ENCODE measurements at places on chromosomes 12 and 14. TPM values are rescaled to one million over a fixed set of nuclear protein-coding genes. Genes with fewer than 3 reads are reported as not detected.

DNA sequence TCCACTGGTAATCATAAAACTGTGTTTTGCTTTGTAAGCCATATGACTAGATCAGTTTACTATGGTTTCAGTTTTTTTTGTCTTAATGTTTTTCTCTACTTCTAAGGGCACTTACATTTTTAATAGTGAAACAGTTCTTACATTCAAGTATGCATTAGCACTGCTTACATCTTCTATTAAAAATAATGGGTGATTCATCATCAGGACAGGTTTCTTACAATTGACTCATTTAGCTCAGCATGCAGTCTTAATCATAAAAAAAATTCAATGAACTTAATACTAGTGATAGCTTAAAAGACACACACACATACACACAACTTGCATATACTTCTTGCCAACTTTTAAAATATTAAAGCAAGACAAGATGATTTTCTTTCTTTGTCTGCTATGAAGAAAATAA lies 845.7 kb upstream of the USP15 start:
- no peaks in the 10 kb centered on the region for H3K27me3 ChIP-seq
- no peaks in the 10 kb centered on the region for H3K4me1 ChIP-seq
- no peak for DNase-seq
- no peak overlapping the region for H3K27ac ChIP-seq

GRCh38 chr14:32472512-32473463 lies 143.7 kb downstream of the AKAP6 start:
- H3K27me3 ChIP-seq, result peaks cover 7% of the 10 kb centered on the region
- no peak for DNase-seq
- peaks cover 4% of the 10 kb centered on the region for H3K4me1 ChIP-seq
- H3K4me3 ChIP-seq, result no peak overlapping the region
- no peak overlapping the region for H3K27ac ChIP-seq
- no peaks in the 10 kb centered on the region for H3K36me3 ChIP-seq

- H3K27ac ChIP-seq, result no peak overlapping the region
- no peaks in the 10 kb centered on the region for H3K4me1 ChIP-seq
- no peak overlapping the region for H3K4me3 ChIP-seq
These were observed 74.1 kb downstream of the PLXNC1 start for GRCh38 chr12:94222351-94223084.

GRCh38 chr12:84986586-84986985 lies 49.5 kb downstream of the TSPAN19 start:
- H3K4me1 ChIP-seq, result no peaks in the 10 kb centered on the region
- DNase-seq, result no peak
- no peaks in the 10 kb centered on the region for H3K27me3 ChIP-seq
- H3K27ac ChIP-seq, result no peak overlapping the region
- H3K36me3 ChIP-seq, result no peaks in the 10 kb centered on the region

- no peak overlapping the region for H3K4me3 ChIP-seq
- H3K36me3 ChIP-seq, result no peaks in the 10 kb centered on the region
- no peaks in the 10 kb centered on the region for H3K4me1 ChIP-seq
These were observed 17.7 kb downstream of the RFLNA start for GRCh38 chr12:124312601-124313000.

DNA sequence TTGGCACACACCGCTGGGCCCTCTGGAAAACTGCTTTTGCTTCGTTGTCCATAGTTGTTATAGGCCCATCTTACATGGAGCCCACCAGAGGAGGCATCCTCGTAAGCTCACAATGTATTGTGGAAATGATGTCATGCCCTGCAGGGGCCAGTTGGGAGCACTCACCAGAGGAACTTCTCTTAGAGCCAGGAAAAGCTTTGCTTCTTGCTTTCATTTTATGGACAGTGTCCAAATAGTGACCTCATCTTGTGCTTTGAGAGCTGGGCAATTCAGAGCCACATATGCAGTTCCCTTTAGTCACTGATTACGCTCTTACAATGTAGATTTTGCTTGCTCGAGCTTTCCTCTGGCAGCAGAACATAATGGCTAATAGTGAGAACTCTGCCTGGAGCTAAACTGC lies 275.6 kb downstream of the AACS start:
- no peak for DNase-seq
- H3K27ac ChIP-seq, result no peak overlapping the region
- H3K4me3 ChIP-seq, result no peak overlapping the region
- H3K4me1 ChIP-seq, result no peaks in the 10 kb centered on the region

DNA sequence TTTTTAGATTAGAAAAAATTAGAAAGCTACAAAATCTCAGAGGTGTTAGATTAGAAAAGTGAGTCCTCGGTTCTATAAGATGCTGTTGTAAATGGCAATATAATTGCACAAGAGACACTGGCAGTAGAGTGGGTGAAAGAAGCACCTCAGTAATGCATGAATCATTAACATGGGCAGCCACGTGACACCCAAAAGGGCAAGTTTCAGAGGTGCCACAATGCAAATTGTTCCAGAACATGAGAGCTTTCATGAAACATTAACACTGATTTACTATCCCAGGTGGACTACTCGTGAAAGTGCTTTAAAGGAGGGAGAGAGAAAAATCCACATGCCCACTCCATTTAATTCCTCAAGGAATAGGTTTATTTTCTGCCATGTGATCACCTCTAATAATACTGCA lies 108.4 kb downstream of the PTPRR start:
- no peak overlapping the region for H3K4me3 ChIP-seq
- DNase-seq, result no peak
- no peaks in the 10 kb centered on the region for H3K4me1 ChIP-seq
- no peak overlapping the region for H3K27ac ChIP-seq

DNA sequence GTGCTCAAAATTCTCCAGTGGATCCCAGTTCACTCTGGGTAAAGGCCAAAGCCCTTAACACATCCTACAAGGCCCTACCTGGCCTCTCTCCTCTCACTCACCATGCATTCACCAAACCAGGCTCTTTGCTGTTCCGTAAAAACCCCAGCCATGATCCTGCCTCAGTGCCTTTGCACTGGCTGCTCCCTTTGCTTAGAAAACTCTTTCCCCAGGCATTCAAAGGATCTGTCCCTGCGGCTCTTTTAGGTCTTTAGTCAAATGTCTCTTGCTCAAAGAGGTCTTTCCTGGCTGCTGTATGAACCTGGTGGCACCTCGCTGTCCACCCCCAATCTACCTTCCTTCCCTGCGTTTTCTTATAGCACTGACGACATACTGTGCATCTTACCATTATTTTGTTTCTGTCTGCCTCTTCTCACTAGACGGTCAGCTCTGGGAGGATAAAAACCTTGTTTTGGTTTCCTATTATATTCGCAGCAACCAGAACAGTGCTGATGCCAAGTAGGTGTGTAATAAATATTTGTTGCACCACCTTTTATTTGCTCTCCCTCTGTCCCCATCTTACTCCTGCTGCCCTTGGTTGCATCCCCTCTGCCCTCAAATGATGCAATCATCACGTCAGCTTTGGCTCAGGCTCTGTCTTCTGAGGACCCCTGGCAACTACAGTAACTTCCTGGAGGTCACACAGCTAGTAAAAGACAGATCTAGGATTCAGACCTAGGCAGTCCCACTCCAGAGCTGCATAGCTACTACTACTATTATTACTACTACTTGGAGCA lies 23.8 kb upstream of the DICER1 start:
- no peak overlapping the region for H3K27ac ChIP-seq
- no peaks in the 10 kb centered on the region for H3K4me1 ChIP-seq
- no peak for DNase-seq
- H3K4me3 ChIP-seq, result no peak overlapping the region
- H3K27me3 ChIP-seq, result peaks cover 7% of the 10 kb centered on the region

GRCh38 chr12:65306366-65307168 lies 28.1 kb downstream of the MSRB3 start:
- peaks cover 31% of the 10 kb centered on the region for H3K27me3 ChIP-seq
- no peak overlapping the region for H3K4me3 ChIP-seq
- H3K4me1 ChIP-seq, result no peaks in the 10 kb centered on the region
- no peak overlapping the region for H3K27ac ChIP-seq
- no peak for DNase-seq
- no peaks in the 10 kb centered on the region for H3K36me3 ChIP-seq

GRCh38 chr14:86782092-86782580 lies 1210.8 kb downstream of the GALC start:
- H3K4me3 ChIP-seq, result no peak overlapping the region
- no peak for DNase-seq
- H3K4me1 ChIP-seq, result no peaks in the 10 kb centered on the region
- H3K27me3 ChIP-seq, result no peaks in the 10 kb centered on the region

- DNase-seq, result no peak
- H3K4me1 ChIP-seq, result peaks cover 13% of the 10 kb centered on the region
- H3K4me3 ChIP-seq, result no peak overlapping the region
- H3K36me3 ChIP-seq, result no peaks in the 10 kb centered on the region
- peaks cover 60% of the 10 kb centered on the region for H3K27me3 ChIP-seq
These were observed 1.7 kb upstream of the GPRC5A start for GRCh38 chr12:12889701-12890100.

DNA sequence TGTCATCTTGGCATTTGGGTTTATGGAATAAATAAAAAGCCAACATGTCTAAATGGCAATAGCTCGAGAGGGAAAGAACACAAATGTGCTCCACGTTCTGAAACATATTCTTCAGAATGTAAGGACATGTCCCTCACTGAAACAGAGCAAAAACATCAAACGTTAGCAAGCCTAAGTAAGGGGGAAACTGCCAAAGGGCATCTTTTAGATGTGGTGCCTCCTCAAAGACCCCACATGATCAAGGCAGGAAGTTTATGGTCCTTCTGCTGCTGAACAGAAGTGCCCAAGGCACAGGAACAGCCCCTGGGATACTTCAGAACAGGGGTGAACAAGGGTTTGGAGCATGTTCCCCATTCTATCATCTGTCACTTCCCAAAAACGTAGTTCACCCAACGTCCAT lies 227.0 kb downstream of the ANO2 start:
- no peak for DNase-seq
- H3K27ac ChIP-seq, result no peak overlapping the region
- H3K4me1 ChIP-seq, result no peaks in the 10 kb centered on the region
- peaks cover 10% of the 10 kb centered on the region for H3K27me3 ChIP-seq

- DNase-seq, result no peak
- H3K36me3 ChIP-seq, result no peaks in the 10 kb centered on the region
- no peak overlapping the region for H3K27ac ChIP-seq
- H3K4me1 ChIP-seq, result no peaks in the 10 kb centered on the region
- no peaks in the 10 kb centered on the region for H3K27me3 ChIP-seq
These were observed 17.2 kb upstream of the ARID2 start for GRCh38 chr12:45712319-45712718.

DNA sequence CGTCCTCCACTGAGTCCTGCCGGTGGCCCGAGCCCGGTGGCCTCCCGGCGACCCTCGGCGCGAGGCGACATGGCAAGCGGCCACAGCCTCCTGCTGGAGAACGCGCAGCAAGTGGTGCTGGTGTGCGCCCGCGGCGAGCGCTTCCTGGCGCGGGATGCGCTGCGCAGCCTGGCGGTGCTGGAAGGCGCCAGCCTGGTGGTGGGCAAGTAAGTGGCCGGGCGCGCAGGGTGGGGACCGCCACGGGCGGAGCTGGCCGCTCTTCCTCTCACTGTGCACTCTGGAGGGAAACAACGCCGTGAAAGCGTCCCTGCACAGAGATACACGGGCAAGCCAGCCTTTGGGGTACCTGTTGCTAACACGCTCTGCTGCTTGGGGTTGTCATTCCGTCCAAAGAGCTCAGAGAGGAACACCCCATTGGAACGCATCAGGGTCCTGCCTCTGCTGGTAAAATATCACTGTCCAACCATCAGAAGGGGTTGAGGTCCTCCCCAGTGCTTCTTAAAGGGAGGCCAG lies at the start of gene AMDHD1:
Gene AMDHD1, plus strand, starts transcription at position 2 of the 513 bp plus-strand sequence. Its CDS starts 68 bp downstream, at position 70.
- peak; percentile 71 for DNase-seq
- H3K4me3 ChIP-seq, result peak within 1 kb of the TSS; percentile 95
- peak within 1 kb of the TSS; percentile 85 for H3K27ac ChIP-seq
- peaks cover 5% of the 10 kb centered on the region for H3K27me3 ChIP-seq
- peaks cover 12% of the 10 kb centered on the region for H3K4me1 ChIP-seq
- no peaks in the 10 kb centered on the region for H3K36me3 ChIP-seq

DNA sequence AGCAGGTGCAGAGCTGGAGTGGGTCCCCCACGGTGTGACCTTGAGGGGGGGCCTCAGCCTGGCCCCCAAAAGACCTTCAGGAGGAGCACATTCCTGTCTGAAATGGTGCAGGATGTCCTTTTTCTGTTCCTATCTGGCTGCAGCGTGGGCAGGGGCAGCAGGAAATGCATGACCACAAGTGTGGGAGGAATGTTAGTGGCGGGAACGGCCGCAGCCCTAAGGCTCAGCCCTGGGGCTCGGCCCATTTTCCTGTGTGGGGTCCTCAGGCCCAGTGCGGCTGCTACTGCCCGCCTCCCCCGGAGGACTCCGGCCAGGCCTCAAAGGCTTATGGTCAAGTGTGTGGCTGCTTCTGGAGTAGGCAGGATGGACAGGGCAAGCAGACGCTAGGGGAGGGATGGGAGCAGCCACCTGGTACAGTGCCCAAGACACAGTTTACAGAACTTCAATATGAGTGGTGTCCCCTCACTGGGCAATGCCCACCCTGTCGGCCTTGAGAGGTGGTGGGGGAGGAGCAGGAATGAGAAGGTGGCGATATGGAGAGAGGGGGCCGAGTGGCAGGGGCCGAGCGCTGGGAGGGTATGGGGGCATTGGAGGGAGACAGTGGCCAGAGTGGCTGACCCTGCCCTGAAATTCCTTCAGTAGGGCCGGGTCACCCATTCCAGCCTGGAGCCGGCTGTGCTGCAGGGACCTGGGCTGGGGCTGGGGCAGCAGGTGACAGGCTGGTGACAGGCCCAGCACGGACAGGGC lies 137.4 kb downstream of the CALM1 start:
- no peak overlapping the region for H3K27ac ChIP-seq
- H3K4me3 ChIP-seq, result no peak overlapping the region
- DNase-seq, result no peak
- no peaks in the 10 kb centered on the region for H3K4me1 ChIP-seq
- H3K36me3 ChIP-seq, result no peaks in the 10 kb centered on the region
- no peaks in the 10 kb centered on the region for H3K27me3 ChIP-seq

DNA sequence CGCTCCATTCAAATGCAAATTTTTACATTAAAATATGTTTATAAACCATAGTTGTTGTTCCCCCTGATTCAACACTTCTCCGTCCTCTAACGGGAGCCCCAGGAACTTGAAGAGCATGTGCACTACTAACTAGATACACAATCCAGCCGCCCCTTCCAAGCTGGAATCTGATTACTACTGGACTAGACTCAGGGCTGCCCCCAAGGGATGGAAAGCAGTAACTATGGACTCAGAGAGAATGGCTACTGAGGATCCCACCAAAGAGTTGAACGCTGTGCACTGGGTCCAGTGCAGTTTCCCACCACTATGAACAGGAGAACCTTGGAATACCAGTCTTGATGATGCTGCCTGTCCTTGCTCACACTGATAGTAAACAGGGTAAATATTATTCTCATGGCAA lies 48.6 kb upstream of the PCNX1 start:
- no peak for DNase-seq
- H3K27me3 ChIP-seq, result no peaks in the 10 kb centered on the region
- H3K36me3 ChIP-seq, result peaks cover 4% of the 10 kb centered on the region
- H3K4me3 ChIP-seq, result no peak overlapping the region
- H3K4me1 ChIP-seq, result peaks cover 14% of the 10 kb centered on the region

GRCh38 chr12:41221491-41221890 lies 33.4 kb downstream of the PDZRN4 start:
- no peak overlapping the region for H3K27ac ChIP-seq
- no peak overlapping the region for H3K4me3 ChIP-seq
- H3K27me3 ChIP-seq, result no peaks in the 10 kb centered on the region
- no peaks in the 10 kb centered on the region for H3K4me1 ChIP-seq
- H3K36me3 ChIP-seq, result no peaks in the 10 kb centered on the region

GRCh38 chr14:63909984-63910383 lies 57.2 kb downstream of the SYNE2 start:
- no peak overlapping the region for H3K4me3 ChIP-seq
- H3K27me3 ChIP-seq, result no peaks in the 10 kb centered on the region
- H3K27ac ChIP-seq, result no peak overlapping the region
- DNase-seq, result no peak
- peaks cover 37% of the 10 kb centered on the region for H3K36me3 ChIP-seq

The AICDA gene
- total RNA-seq, result not detected

The STON2 gene
- 3.0 TPM for total RNA-seq

The NOS1 gene
- total RNA-seq, result not detected

The LBHD2 gene
- total RNA-seq, result not detected

The LRP1-AS gene
- not detected for total RNA-seq

The CEBPE gene
- 0.25 TPM for total RNA-seq

The VRTN gene
- total RNA-seq, result not detected

The CCDC177 gene
- not detected for total RNA-seq

The CLEC7A gene
- not detected for total RNA-seq

Measured in activated CD4-positive, alpha-beta memory T cell treated with anti-CD3 and anti-CD28 coated beads, Interleukin-2, amount 10 ng/mL, durations not matched to agents 7 days and 5 days (primary cell).